Nasal cavity respiratory epithelium epithelial cell of viscerocranial mucosa (primary cell): ENCODE measurements at places on chromosomes 2 and 18. TPM values are rescaled to one million over a fixed set of nuclear protein-coding genes. Genes with fewer than 3 reads are reported as not detected.

Gene ESPNL
- total RNA-seq: under 0.01 and 0.14 TPM in 2 replicates

Gene CENPA
- under 0.01 and 0.07 TPM in 2 replicates for total RNA-seq

Gene CHN1
- 0.34 and 1.3 TPM in 2 replicates for total RNA-seq

Gene SERPINB10
- under 0.01 and 0.43 TPM in 2 replicates for total RNA-seq

Gene IL36G
- total RNA-seq: 1.7 and 2.6 TPM in 2 replicates

Gene RAB31
- 45.5 and 117 TPM in 2 replicates for total RNA-seq
